ENCODE measurements at places on chromosomes 13 and 19. TPM values are rescaled to one million over a fixed set of nuclear protein-coding genes. Genes with fewer than 3 reads are reported as not detected.

STARD13 gene
- 1.2 TPM for total RNA-seq

MAG gene
- not detected for total RNA-seq

NECTIN2 gene
- total RNA-seq, result not detected

CADM4 gene
- not detected for total RNA-seq

ZNF527 gene
- 11.0 TPM for total RNA-seq

IFNL1 gene
- not detected for total RNA-seq

ETV2 gene
- total RNA-seq, result 0.75 TPM

ZNF432 gene
- total RNA-seq, result 9.9 TPM

ZNF653 gene
- total RNA-seq, result 6.1 TPM

FAM124A gene
- total RNA-seq, result not detected

DPF1 gene
- 2.5 TPM for total RNA-seq

LYPD3 gene
- not detected for total RNA-seq

MEIOSIN gene
- total RNA-seq, result not detected

- DNase-seq, result no peak
These were observed 11.9 kb downstream of the ZNF541 start for GRCh38 chr19:47560999-47561398.

GRCh38 chr19:16199275-16199932, 1.7 kb downstream of the AP1M1 start:
- DNase-seq, result no peak

DNA sequence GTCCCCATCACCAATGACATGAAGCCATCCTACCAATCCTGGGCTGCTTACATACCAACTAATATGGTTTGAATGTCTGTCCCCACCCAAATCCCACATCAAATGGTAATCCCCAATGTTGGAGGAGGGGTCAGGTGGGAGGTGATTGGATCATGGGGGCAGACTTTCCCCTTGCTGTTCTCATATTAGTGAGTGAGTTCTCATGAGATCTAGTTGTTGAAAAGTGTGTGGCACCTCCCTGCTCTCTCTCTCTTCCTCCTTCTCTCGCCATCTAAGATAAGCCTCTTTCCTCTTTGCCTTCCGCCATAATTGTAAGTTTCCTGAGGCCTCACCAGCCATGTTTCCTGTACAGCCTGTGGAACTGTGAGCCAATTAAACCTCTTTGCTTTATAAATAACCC, 53.6 kb upstream of the FAM124A start:
- no peak for DNase-seq

DNA sequence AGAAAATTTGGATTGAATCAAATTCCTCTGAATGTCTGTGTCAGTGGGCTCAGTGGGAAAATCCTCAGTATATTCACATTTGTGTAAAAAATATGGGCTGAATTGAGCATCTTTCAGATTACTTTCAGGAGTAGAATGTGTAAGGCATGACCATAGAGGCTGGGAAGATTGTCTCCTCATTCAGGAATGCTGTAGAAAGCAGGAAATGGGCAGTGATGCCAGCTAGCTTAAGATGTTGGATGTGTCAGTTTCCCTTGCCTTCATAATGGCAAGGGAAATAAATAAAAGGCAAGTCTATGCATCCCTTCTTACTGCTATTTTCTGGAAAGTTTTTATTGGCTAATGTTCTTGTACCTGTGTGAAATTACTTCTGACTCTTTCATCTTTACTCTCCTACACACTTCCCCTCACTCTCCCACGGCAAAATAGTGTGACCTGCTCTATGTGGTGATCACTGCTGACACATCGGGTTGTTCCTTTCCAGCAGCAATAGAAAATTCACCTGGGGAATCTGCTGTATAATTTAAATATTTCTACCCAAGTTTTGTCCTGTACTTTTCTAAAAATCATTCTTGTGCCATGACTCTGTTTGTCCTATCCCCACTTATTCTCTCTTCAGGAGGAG, 103.2 kb downstream of the LMO7 start:
- no peak for DNase-seq

DNA sequence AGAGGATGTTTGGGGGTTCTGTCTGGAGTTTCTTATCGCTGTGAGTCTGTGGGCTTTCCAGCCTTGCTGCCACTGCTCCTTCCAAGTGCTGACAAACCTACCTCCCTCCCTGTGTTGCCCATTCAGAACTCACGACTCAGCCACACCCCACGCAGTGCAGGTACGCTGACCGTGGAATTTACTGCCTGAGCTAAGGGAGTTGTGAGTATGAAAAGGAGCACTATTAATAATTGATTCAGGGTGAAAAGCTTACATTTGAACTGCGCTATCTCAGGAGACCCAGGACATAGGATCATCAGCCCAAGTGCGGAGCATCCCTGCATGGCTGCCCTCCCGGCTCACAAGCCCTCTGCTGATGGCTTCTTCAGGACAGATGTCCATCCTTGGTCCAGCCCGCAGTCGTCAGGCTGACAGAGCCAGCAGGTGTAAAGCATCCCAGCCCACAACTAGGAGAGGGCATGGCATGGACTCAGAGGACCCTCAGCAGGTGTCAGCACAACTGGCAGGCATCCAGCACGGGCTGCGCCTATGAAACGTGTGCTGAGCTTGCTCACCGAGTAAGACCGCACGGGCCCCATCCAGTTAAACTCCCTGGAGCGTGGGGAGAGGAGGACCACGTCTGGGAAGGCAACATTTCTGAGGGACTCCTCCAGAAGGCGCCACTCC, 244.0 kb downstream of the COL4A1 start:
- no peak for DNase-seq

- no peak for DNase-seq
These were observed 1.2 kb downstream of the CELF5 start for GRCh38 chr19:3225677-3226093.

GRCh38 chr19:33413426-33413725, 39.9 kb downstream of the CEBPG start:
- no peak for DNase-seq

GRCh38 chr13:76758738-76759137, 127.5 kb downstream of the KCTD12 start:
- DNase-seq, result no peak

- no peak for DNase-seq
These were observed at the start of gene GAPDHS for GRCh38 chr19:35533201-35533821. Gene GAPDHS, plus strand, starts transcription at chr19:35533456. Its CDS starts 72 bp downstream, at chr19:35533528.

DNA sequence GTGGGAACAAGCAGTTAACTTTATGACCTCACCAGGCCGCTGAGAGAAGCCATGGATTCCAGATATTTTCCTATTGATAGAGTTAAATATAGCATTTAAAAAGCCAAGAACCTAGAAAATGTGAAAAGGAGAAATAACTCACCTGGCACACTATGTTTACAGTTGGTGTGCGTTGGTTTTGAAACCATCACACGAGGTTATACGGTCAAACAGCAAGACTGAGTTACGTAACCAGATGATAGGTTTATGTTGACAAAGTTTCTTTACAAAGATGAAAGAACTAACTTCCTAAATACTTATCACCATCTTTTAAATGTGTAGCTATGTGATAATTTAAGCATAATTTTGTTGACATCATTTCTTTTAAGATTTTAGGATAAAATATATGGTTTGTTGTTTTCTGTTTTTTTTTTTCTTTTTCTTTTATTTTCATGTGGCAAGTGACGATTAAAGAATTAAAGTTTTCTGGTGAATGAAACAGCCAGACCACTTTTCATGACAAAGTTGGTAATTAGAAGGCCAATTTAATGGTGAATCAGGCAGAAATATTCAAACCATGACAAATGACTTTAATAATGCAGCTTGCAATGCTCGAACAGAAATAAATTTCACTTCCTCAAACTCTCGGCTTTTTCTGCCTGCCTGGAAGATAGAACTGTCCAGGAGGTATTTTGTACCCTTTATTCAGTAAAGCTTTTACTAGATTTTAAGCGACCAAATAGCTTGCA, 339.1 kb upstream of the OBI1 start:
- peak; percentile 74 for DNase-seq

GRCh38 chr19:43362745-43363144, 9.3 kb downstream of the CD177 start:
- DNase-seq, result no peak

GRCh38 chr13:76965759-76966421, 17.6 kb downstream of the ACOD1 start:
- DNase-seq, result no peak

- DNase-seq, result peak; percentile 6
These were observed 35.1 kb downstream of the SYDE1 start for GRCh38 chr19:15142313-15142712.

DNA sequence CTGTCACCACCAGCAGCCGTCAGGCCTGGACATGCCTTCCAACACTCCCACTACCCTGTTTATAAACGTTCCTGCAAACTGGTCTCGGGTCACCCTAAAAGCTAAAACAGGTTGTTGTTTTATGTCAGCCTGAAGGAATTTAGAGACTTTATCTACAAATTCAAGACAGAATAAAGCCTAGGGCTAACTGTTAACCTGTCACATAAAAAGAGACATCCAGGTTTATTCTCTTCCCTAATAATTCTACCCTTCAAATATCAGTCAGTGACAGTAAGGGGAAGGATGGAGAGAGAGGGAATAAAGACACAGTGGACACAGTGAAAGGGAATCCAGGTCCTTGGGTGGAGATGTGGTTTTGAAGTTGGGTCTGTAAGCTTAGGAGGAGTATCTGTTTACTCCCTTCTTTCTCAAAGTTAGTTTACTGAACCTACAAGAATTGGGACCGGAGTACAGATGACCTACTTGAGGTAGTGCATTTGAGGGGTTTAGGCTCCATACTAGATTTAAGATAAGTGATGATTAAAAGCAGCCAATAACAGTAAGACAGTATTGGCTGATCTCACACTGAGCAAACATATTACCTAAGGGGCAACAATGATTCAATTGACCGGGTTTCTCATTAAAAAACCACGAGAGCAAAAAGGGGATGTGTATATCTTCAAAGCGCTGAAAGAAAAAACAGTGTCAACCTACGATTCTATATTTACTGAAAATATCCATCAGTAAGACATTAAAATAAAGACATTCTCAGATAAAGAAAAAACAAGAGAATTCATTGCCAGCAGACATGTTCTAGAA, 142.7 kb downstream of the USP12 start:
- DNase-seq, result no peak

DNA sequence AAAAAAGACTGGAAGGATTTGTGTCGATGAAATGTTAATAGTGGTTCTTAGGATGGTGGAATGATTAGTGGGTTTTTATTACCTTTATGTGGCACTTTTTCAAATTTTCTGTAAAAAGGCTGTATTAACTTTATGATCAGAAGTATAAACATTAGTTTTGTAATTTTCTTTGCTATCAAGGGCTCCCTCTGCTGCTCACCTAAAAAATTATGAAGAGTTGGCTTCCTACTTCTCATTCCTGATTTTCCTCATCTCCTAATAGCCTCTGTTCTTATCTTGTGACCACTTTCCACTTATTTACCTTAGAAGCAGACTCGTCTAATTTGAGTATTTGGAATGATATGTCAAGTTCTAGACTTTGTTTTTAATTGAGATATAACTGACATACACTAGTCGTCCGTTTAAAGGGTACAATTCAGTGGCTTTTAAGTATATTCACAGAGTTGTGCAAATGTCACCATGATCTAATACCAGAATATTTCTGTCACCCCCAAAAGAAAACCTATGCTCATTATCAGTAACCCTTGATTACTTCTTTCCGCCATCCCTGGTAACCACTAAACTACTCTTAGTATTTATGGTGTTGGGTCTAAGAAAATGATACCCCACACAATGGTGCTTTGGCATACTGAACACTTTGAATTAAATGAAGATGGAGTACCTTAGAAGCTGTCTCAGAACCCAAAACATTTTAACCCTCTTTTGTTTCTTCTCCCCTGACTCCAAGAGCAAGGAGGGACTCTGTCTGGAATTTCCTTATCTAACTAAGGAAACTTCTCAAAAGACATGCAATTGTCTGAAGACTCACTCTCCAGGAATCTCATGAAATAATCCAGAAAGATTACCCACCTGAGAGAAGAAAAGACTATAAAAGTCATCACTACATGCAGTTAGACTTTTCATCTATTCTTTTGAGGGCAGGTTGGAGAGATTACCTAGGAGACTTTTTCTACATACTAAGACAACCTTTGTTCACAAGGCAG, 311.3 kb downstream of the DLEU7 start:
- peak; percentile 65 for DNase-seq

GRCh38 chr13:74246487-74246886, 112.3 kb upstream of the KLF12 start:
- no peak for DNase-seq

GRCh38 chr13:47094734-47095434, 198.0 kb upstream of the HTR2A start:
- DNase-seq, result peak; percentile 9

GRCh38 chr13:34167347-34167746, 349.4 kb downstream of the RFC3 start:
- DNase-seq, result no peak

GRCh38 chr13:23579072-23579895, 9.1 kb downstream of the TNFRSF19 start:
- DNase-seq, result peak; percentile 44

- no peak for DNase-seq
These were observed 41.1 kb upstream of the MRI1 start for GRCh38 chr19:13723206-13723605.

- DNase-seq, result no peak
These were observed 3.0 kb downstream of the CBY2 start for GRCh38 chr13:45704854-45705695.
